ENCODE measurements at places on chromosomes 11 and 22.

GRCh38 chr11:122104341-122104740 is 11.7 kb downstream of the BLID start:
- no peak for DNase-seq

- DNase-seq, result no peak
These were observed 174.2 kb upstream of the SORL1-AS1 start for GRCh38 chr11:121626980-121627379.

- no peak for DNase-seq
These were observed 3.3 kb upstream of the GRAMD1B start for GRCh38 chr11:123426789-123427188.

DNA sequence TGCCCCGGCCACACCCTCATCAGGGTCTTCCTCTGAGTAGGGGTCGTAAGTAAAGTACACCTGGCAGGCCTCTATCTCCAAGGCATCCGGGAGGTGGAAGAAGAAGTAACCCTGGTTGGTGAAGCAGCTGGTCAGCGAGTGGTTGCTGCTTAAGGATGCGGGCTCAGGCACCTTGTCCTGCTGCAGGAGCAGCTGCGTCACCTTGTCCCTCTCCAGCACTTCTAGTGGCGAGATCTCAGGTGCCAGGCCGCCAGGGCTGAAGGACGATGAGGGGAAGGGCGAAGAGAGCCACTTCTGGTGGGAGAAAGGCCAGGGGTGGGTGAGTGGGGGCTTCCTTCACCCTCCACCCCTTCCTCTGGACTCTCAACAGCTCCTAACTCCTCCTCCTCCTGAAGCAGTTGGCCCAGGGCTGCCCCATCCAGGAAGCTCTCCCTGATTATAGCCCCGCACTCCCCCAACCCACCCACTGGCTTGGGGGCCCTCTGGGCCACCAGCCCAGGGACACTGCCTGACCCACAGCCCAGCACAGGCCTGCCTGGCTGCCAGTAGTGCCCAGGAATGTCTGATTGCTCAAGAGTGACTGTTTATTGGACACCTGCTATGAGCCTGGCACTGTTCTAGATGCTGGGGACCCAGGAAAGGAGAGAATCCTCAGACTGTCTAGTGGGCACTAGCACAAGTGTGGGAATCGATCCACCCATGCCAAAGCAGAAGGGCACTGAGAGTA is 19.2 kb upstream of the TMPRSS6 start:
- DNase-seq, result no peak

- no peak for DNase-seq
These were observed 75.4 kb upstream of the RTL6 start for GRCh38 chr22:44573451-44573850.

GRCh38 chr11:118056806-118057205 is 20.1 kb upstream of the TMPRSS4 start:
- no peak for DNase-seq

DNA sequence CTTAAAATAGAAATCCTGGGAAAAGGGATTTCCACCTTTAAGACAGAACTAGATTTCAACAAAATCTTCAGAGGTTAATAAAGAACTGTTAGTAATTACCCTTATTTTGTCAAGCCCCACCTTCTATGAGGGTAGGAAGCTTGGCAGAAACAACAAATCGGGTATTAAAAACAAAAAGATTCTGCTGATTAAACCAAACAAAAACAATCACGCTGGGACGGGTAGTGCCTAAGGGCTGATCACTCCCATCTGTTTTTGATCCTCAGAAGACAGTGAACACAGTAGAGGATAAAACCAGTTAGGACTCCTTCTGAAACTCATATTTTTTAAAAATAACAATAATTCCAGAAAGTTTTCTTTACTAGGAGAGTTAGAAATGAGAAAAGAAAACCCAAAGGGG is 441.3 kb upstream of the API5 start:
- no peak for DNase-seq

GRCh38 chr11:118622376-118623268 is 15.2 kb downstream of the PHLDB1 start:
- DNase-seq, result peak; percentile 28

DNA sequence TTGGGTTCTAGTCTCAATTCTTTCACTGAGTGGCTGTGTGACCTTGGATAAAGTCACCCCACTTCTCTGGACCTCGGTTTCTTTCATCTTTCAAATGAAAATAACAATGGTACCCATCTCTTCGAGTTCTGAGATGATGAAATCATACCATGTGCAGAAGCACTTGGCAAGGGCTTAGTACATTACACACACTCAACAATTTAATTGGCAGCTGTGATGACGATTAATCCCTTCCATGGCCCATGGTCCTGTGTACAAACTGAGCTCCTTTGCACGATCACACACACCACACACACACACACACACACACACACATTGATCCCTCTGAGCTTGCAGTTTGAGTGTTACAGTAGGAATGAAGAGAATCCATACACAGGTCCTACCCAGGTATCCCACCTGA is 103.4 kb upstream of the ASPHD2 start:
- no peak for DNase-seq

- no peak for DNase-seq
These were observed at the start of gene NCF4 for GRCh38 chr22:36860821-36861659. Gene NCF4 (plus strand): TSS chr22:36861006. CDS start chr22:36861172, 166 bp downstream.

- DNase-seq, result no peak
These were observed 1.0 kb upstream of the ZNF143 start for GRCh38 chr11:9459667-9460321.

- no peak for DNase-seq
These were observed 23.7 kb upstream of the CTR9 start for GRCh38 chr11:10727146-10727851.

GRCh38 chr22:22082960-22083359 is 100.4 kb upstream of the TOP3B start:
- DNase-seq, result no peak

DNA sequence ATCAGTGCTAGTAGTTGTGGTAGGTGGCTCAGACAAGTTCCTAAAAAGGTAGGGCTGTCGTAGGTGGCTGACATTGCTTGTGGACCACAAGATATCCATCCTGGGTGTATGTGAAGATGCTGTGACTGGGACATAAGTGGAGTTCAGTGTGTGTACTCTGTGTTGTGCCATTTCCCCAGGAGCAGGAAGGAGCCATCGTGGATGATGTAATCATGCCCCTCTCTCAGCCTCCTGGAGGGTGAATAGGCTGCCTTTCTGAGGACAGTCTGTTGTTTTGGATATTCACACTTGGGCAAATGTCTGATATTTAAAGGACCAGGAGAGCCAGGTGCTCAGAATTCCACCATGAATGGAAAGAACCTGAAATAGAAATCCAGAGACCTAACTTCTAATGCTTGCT is 2.7 kb downstream of the HEPHL1 start:
- no peak for DNase-seq

DNA sequence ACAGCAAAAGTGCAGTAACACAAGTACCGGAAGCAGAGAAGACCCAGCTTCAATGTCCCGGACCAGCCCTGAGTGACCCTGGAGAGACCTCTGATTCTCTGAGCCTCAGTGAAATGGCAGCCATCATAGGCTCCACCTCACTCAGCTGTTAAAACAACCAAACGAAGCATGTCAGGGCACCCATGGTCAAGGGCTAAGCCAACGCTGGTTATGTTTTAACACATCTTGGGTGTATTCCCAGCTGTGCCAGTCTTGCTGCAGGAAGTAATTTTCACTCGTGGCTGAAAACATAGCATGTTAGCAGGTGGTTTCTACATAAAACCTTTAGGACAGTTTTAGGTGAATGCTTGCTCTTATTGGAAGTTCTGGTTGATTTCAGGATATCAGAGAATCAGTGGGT is 30.9 kb downstream of the LMO2 start:
- no peak for DNase-seq

GRCh38 chr11:75786101-75786736 is 17.6 kb downstream of the DGAT2 start:
- DNase-seq, result no peak

DNA sequence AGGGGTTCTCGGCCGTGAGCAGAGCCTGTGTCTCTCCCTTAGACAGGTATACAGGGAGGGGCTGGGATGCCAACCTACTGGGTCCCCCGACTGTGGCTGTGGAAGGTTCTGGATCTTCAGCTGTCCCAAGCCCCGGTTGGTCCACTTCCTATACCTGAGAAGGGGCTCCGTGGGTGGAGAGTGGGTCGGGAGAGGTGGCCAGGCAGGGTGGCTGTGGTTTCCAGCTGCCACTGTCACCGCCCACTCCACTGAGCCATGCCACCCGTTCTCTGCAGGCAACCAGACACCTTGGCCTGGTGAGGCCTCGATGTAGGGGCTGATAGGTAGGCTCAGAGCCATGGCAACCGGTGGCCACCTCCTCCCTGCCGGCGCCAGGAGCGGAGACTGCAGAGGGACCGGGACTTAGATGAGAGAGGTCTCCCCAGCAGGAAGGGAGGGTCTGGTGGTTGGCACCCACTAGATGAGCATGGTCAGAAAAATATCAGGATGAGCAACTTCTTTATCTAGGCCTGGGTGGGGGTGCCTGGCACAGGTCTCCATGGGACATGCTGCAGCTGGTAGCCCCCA is 53.8 kb downstream of the TRIOBP start:
- DNase-seq, result no peak

- no peak for DNase-seq
These were observed 6.9 kb downstream of the SCGB1C1 start for GRCh38 chr11:199782-200181.

GRCh38 chr11:65695459-65696241 is 16.4 kb upstream of the KAT5 start:
- DNase-seq, result no peak

- no peak for DNase-seq
These were observed 16.9 kb upstream of the RAC2 start for GRCh38 chr22:37260901-37261336.

DNA sequence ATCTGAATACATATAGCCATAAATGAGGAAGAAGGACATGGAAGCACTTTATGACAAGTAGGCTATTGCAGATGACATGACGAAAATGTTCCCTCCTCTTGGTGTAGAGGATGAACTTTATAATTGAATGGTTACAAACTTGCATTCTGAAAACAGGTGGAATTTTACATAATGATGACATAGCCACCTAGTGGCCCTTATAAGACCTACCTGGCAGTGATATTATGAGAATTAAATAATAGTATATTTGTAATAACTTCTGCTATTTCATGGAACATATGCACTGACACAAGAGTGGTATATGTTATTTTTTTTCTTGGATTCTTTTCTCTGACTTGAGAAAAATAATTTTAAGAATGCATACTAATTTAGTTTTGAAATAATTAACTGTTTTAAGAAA is 22.9 kb downstream of the TRIM22 start:
- DNase-seq, result no peak

- no peak for DNase-seq
These were observed 64.8 kb downstream of the STIM1 start for GRCh38 chr11:3920148-3920852.

- DNase-seq, result no peak
These were observed 83.6 kb downstream of the BCR start for GRCh38 chr22:23263651-23264555.

DNA sequence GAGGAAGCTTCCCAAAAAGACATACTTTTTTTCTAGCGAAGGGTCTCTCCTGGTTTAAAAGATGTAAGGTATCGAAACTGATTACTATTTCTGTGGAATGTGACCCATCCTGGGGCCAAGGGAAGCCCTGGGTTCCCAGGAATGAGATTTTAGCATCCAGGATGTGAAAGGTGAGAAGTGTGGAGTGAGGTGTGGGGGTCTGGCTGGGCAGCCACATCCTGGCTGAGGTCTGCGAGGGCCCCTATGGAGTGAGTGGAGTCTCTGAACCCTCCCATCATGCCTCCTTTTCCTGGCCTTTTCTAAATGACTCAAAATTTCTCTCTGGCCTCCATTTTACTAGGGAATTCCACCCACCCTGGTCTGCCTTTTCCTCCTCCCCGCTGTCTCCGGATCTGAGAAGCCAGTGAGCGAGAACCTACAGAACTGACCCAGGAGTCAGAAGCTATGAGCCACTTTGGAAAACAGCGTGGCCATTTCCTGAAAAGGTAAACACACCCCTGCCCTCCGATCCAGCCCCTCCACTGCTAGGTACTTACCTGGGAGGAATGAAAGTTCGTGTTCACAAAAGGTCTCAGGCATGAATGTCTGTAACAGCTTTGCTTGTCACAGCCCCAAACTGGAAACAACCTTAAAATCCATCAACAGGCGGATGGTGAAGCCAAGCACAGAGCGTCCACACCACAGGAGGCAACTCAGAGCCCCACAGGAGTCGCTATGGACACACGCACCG is 27.7 kb upstream of the SHANK2 start:
- DNase-seq, result no peak

DNA sequence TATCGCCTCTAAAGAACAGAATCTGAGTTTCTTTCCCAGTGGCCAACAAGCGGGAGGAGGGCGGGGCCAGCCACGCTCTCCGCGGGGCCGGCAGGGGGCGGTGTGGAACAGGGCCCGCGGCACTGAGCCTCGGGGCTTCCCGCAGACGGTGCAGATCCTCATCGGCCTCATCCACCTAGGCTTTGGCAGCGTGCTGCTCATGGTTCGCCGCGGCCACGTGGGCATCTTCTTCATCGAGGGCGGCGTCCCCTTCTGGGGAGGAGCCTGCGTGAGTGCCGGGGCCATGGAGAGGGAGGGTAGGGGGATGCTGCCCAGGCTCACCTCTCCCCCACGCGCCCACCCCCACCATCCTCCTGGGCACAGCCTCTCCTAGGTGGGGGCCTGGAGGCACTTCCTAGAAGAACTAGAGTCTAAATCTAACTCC is 10.7 kb downstream of the MS4A15 start:
- no peak for DNase-seq

DNA sequence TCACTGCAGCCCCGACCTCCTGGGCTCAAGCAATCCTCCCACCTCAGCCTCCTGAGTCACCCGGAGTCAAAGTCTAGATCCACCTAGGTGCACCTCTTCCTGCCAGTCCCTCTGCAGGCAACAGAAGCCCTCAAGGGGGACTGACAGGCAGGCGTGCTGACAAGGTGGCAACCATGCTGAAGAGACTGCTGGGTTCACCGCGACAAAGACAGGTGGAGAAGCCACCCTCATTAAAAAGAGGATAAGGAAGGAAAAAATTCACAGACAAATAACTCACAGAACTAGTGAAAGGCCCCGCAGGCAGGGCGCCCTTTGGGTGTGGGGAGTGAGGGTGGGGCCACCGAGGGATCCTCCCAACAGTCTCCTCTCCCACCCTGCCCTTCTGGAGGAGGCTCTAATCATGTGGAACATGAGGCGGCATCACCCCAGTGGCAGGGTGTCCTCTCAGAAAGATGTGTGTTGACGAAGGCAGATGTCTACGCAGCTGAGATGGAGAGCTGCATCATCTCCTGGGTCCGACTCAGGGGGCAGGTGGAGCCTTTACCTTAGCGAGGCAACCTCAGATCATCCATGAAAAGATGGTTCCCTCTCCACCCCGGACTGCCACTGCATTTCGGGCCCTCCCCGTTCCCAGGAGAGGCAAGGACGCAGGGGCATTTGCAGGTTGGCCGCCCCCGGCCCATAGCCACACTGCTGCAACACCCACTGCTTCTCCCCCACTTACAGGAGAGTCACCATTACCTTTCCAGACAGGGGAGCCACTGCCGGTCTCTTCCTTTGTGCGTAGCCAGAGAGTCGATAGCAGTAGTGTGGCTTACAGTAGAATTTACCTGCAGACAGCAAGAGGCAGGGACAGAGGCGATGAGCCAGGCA is 91.2 kb upstream of the BID start:
- DNase-seq, result no peak

DNA sequence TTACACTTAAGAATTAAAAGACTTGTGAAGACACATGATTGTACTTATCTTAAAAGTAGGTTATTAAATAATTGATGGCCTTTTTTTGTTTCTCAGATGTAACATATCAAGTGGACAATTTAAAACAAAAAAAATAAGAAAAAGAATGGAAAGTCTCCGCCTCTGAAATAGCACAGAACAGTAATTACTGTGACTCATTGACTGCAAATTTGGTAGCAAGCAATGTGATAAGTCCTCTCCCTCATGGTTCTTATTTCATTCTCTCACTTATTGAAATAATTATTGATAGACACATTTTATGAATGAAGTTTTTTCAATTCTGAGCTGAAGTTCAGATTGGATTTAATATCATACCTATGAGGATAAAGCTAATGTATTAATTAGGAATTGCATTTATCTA is 717.9 kb upstream of the LUZP2 start:
- DNase-seq, result no peak

All from T1000 (cell line).